Type B pancreatic cell (in vitro differentiated cells): ENCODE measurements at places on chromosomes 16 and 17.
A peak's percentile ranks its signal among the peaks of the same experiment; 100 is the strongest.

GRCh38 chr16:17832738-17833137 is 362.0 kb upstream of the XYLT1 start:
- no peak for DNase-seq

DNA sequence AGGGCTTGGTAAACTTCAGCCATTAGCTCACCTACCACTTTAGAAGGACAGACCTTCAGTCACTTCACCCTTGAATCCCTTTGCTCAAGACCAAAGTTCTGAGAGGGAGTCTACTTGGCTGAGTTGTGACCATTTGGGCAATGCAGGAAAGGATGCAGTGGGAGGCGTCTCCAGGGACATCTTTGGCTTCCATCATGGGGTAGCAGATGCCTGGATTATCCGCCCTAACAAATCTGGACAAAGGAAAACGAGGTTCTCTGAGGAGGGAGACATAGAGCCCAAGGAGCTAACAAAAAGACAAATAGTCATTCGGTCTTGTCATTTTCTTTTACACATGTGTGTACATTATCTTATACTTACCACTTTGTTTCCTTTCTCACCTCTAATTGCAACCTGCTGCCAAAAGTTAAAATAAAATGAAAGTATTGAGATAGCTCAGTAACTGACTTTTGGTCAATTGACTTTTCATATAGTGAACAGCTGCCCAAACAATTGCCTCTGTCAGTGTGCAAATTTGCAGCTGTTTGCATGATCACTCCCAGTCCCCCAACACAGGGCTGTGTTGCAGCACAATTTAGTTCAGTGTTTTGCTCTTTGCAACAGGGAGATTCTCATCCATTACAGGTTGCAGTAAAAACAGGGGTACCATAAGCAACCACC is 108.9 kb upstream of the EEF2KMT start:
- DNase-seq: no peak

GRCh38 chr17:81324851-81325713 is 30.0 kb upstream of the SLC38A10 start:
- DNase-seq: no peak

DNA sequence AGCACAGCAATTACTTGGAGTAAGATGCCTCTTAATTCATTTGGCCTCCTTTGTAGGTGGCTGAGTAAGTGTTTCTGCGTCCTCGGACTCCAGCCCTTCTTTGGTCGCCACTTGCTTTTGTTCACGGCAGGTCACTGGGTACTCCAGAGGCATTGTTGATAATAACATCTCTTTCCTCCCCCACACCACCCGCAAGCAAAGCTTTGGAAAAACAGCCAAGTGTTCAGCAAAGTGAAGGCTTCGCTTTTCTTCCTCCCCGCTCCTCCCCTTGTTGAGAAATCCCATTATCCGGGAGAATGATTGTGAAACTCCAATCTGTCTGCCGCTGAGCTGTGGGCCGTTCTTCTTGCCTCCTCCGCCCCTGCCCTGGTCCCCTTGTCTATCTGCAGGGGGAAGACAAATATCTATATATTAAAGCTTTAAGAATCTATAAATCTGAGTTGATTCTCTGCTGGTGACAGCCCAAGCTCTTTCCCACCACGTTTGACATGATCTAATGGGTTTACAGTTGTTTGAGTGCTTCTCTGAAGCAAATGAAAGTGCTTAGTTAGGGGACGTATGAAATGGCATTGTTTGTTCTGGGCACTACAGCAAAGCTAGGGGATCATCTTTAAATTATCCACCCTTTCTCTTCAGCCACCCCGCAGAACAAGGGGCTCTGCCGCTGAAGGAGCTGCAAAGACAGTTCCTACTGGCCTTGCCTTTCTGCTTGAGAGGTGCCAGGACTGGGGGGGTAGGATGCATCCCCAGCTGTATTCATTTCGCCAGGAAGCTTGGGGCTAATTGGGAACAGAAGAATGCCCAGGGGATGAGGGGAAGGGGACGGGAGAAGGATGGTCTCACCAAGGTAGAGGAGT is 167.1 kb downstream of the CCDC182 start:
- no peak for DNase-seq

DNA sequence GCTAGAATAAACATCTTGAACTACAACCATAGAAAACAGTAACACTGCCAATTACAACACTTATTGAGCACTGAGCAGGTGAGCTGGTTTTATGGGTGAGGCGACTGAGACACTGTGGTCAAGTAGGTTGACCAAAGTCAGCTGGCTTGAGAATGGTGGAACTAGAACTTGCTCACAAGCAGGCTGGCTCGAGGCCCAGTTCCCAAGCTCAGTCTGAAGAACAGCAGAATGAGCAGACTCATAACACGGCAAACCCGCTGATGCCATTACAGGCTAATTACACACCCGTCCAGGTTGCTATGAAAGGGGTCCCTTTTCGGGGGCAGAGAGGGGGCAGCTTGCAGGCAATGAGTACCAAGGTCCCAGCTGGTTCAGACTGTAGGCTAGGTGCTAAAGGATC is 6.5 kb downstream of the ZZEF1 start:
- DNase-seq: no peak

- DNase-seq: no peak
These were observed 44.0 kb downstream of the SDK2 start for GRCh38 chr17:73600103-73600871.

DNA sequence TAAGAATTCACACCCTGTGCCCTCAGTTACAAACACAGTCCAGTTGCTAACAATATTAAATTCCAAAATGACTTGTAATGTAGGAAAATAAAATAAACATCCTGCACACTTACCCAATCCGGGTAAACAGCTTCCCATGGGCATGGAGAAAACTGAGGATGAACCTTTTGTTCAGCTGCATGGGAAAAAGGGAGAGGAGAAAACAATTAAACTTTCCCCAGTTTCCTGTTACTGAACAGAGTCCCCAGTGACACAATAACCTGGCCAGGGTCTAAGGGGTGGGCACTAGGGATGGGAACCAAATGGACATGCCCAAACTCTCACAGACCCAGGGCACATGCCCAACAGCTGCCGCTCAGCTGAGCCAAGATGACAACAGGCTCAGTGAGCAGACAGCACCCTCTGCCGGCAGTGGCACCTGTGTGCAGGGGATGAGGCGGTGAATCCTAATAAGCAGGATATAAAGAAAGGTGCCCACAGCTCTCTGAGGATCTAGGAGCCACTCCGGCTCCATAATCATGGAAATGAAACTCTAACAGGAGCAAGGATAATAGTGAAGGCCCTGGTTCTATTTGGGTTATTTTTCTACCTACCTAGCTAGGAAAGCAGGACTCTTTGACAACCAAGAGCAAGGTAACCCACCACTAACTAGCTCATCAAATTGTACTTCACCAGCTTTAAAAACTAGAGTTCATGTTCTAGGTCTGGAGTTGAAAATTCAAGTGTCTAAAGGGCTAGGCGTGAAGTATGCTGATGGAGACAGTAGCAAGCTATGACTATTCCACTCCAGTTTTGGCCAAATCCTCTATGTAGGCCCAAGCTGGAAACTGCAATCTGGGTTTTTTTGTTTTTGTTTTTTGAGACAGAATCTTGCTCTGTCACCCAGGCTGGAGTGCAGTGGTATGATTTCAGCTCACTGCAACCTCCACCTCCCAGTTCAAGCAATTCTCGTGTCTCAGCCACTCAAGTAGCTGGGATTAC is 58.8 kb downstream of the SMG6 start:
- DNase-seq: peak; percentile 84

- no peak for DNase-seq
These were observed 6.1 kb upstream of the PYDC1 start for GRCh38 chr16:31223044-31223443.
